Activated CD4-positive, alpha-beta T cell treated with anti-CD3 and anti-CD28 coated beads, Interleukin-2, amount 10 ng/mL, durations not matched to agents 7 days and 5 days (primary cell): ENCODE measurements at places on chromosomes 11 and 22. TPM values are rescaled to one million over a fixed set of nuclear protein-coding genes. Genes with fewer than 3 reads are reported as not detected.

Gene CEP57
- total RNA-seq, result 67.7 TPM

Gene MUC5AC
- total RNA-seq, result not detected

GRCh38 chr22:23533328-23533762 lies 46.7 kb downstream of the IGLL1 start:
- peak; percentile 31 for DNase-seq

GRCh38 chr11:77249427-77249826 lies 52.1 kb downstream of the GDPD4 start:
- no peak for DNase-seq

- no peak for DNase-seq
Observed at GRCh38 chr22:39173050-39173706, 20.7 kb upstream of the CBX7 start.

DNA sequence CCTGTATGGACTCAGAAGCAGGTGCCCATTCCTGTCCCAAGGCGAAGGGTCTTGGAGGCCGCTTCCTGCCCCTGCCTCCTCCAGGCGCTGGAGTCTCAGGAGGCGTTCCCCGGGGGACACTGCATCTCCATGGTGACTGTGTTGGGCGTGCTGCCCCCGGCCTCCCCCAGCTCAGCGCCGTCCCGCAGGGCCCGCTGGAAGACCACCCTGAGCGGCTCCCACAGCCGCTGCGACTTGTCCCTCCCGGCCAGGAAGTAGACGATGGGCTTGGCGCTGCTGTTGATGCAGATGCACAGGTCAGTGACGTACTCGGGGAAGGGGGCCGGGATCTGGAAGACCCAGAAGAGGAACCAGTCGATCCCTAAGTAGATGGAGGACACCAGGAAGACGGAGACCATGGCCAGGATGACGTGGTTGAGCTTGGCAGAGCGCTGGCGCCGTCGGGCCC lies 7.8 kb downstream of the MRGPRF start:
- DNase-seq, result no peak

DNA sequence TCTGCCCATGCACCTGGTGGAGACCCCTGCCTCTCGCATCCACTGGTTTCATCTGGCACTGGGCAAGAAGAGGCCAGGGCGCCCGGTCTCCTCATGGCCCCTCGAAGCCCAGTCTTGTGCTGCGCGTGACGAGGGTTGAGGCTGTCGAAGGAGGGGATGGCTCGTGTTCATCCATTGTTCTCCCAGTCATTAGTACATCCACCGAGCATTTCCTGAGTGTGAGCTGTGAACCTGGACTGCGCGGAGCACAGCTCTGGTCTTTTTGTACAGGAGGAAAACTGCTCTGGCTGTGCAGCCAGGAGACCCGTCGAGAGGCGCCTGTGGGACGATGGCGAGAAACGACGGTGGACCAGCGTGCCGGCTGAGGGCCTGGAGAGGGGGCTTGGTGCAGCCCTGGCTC lies 6.8 kb downstream of the CACNA1I start:
- DNase-seq, result no peak

- DNase-seq, result no peak
Observed at GRCh38 chr11:20672575-20672974, 3.2 kb downstream of the NELL1 start.

GRCh38 chr22:49462291-49462690 lies 365.4 kb downstream of the BRD1 start:
- no peak for DNase-seq

DNA sequence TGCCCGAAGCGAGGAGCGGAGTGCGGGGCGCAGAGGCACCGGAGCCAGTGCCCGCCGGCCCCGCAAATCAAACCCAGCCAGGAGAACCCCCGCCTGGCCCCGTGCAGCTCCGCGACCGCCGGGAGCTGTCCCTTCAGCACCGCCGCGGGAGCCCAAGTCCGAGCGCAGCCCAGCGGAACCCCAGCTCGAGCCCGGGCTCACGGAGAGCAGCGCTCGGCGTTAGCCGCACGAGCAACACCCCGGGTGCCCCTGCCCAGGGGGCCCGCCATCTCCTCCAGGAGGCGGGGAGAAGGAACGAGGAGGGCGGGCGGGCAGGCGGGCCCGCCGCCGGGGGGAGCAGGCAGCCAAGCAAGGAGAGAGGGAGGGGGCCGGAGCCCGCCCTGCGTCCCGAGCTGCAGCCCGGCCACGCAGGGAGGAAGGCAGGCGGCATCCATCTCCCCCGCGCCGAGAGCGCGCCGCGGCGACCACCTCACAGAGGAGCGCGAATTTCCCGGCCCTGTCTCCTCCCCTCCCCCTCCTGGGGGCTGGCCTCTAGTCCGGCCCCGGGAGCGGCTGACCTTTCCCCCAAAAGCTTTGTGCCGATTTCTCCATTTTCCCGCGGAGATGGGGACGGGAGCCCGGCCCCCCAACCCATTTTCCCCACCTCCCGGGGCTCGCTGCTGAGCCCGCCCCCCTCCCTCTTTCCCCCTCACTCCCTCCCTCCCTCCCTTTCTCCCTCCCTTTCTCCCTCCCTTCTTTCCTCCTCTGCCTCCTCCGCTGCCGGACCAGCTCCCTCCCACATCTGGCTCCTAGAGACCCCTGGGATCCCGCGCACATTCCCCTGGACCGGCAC lies 621 bp downstream of the KCNC1 start:
- peak; percentile 51 for DNase-seq
